ENCODE measurements at places on chromosomes 12 and 14. TPM values are rescaled to one million over a fixed set of nuclear protein-coding genes. Genes with fewer than 3 reads are reported as not detected.
A peak's percentile ranks its signal among the peaks of the same experiment; 100 is the strongest.

Gene TGFB3
- total RNA-seq: 1.7 TPM

Gene KRT2
- not detected for total RNA-seq

Gene ZFC3H1
- total RNA-seq: 28.3 TPM

Gene RTL1
- 0.07 TPM for total RNA-seq

Gene CLEC4A
- not detected for total RNA-seq

Gene KRT73
- not detected for total RNA-seq

Gene TAS2R7
- total RNA-seq: not detected

Gene SCFD1
- total RNA-seq: 79.1 TPM

Gene GSG1
- not detected for total RNA-seq

Gene SYCP3
- total RNA-seq: not detected

DNA sequence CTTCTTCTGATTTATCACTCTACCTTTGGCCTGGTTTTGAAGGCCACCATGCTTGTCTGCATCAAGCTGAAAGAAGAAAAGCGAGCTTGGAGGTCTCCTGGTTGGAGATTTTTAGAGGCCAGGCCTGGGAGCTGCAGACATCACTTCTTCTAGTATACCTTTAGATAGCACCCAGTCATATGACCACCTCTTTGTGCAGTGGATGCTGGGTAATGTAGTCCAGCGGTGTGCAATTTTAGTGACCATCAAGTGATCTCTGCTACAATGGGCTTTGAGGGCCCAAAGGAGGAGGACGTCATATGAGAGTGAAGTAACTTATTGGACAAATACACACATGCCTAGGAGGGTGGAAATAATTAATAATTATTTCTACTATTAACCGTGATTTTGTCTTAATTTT, 15.2 kb upstream of the WNT5B start:
- H3K4me3 ChIP-seq: no peak overlapping the region
- peaks cover 6% of the 10 kb centered on the region for H3K4me1 ChIP-seq
- H3K36me3 ChIP-seq: no peaks in the 10 kb centered on the region
- peaks cover 22% of the 10 kb centered on the region for H3K27me3 ChIP-seq

DNA sequence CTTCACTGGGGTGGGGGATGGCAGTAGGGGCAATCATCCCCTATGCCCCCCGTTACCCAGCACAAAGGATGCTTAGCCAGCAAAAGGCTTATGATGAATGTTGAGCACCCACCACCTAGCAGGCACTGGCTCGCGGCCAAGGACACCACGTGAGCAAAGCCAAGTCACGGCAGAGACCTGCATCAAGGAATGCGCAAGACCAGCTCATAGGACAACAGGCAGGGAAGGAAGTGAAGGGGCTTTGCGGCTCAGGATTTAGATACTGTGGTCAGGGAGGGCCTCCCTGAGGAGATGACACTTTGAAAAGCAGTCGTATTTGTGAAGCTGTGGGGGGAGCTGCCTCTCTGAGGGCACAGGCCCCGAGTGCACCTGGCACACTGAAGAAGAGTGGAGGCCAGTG, 32.8 kb downstream of the SH2B3 start:
- peak overlapping the region; percentile 94 for H3K27ac ChIP-seq
- H3K4me1 ChIP-seq: peaks cover 46% of the 10 kb centered on the region
- no peak for DNase-seq
- no peak overlapping the region for H3K4me3 ChIP-seq

DNA sequence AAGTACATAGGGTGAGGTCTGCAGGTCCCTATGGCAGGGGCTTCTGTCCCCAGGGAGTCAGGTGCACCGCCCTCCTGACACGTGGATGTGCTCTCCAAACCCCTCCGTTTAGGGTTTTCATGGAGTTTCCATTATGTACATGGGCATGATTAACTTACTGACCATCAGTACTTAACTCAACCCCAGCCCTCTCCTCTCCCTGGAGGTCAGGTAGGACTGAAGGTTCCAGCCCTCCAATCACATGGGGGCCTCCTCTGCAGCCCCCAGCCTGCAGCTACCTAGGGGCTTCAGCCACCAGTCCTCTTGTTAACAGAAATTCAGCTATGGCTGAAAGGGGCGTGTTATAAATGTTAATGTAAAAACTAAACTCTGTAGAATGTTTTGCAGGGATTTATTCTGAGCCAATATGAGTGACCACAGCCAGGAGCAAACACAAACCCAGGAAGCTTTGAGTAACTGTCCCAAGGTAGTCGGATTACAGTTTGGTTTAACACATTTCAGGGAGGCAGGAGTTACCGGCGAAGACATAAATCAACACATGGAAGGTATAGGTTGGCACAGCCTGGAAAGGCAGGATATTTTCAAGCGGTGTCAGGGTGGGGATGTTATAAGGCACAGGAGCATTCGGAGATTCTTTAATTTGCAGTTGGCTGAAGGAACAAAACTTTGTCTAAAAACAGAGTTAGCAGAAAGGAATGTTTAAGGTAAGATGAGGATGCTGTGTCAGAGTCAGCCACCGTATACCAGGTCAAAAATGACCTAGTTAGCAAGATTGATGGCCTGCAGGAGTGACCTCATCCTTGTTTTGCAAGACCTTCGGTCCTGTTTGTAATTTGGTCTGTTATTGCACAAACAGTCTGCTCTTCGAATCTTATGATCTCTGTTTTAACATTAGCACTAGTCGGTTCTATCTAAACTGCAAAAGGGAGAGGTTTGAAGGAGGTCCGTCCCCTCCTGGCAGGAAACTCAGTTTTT, 75.2 kb downstream of the TNFAIP2 start:
- no peak overlapping the region for H3K4me3 ChIP-seq
- no peak overlapping the region for H3K27ac ChIP-seq
- peaks cover 9% of the 10 kb centered on the region for H3K36me3 ChIP-seq
- peaks cover 17% of the 10 kb centered on the region for H3K27me3 ChIP-seq
- DNase-seq: no peak
- no peaks in the 10 kb centered on the region for H3K4me1 ChIP-seq

- H3K36me3 ChIP-seq: peaks cover 2% of the 10 kb centered on the region
- no peak for DNase-seq
- 0 out of 2 replicates have a peak overlapping the region, but pooled peaks have one; percentile 5 for H3K27ac ChIP-seq
- H3K4me1 ChIP-seq: peaks cover 44% of the 10 kb centered on the region
These were observed 166.1 kb upstream of the E2F7 start for GRCh38 chr12:77231501-77231918.

DNA sequence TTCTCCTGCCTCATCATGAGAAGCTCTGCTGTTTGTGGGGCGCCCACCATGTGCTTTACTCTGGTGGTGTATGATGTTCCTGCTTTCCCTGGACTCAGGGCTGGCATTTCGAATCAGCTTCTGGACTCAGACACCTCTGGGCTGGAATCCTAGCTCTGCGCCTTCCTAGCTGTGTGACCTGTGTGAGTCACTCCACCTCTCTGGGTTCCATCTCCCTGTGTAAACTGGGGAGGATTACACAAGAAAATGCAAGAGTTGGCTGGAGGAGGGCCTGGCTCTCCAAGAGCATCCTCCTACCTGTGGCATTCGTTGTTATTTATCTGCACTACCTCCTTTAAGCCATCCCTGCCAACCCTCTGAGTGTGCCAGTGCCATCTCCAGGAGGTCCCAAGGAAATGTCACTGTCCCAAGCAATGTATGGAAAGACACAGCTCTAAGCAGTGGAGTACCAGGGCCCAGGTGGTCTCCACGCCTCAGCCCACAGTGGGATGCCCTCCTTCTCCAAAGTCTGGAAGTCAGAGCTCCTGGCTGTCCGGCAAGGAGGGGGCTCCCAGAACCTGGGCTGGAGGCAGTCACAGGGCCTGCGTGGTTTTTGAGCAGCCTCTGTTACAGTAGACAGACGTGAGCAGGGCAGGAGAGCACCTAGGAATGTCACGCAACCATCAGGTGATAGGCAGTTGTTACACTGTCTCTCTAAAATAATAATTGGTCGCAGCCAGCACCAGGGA, 7.3 kb upstream of the TNFAIP2 start:
- no peak overlapping the region for H3K27ac ChIP-seq
- H3K4me3 ChIP-seq: no peak overlapping the region
- H3K27me3 ChIP-seq: peaks cover 2% of the 10 kb centered on the region
- H3K4me1 ChIP-seq: peaks cover 10% of the 10 kb centered on the region

GRCh38 chr12:27209257-27209910, 34.7 kb upstream of the STK38L start:
- H3K4me3 ChIP-seq: no peak overlapping the region
- no peaks in the 10 kb centered on the region for H3K4me1 ChIP-seq
- no peak for DNase-seq
- H3K27me3 ChIP-seq: no peaks in the 10 kb centered on the region
- no peak overlapping the region for H3K27ac ChIP-seq
- H3K36me3 ChIP-seq: no peaks in the 10 kb centered on the region

DNA sequence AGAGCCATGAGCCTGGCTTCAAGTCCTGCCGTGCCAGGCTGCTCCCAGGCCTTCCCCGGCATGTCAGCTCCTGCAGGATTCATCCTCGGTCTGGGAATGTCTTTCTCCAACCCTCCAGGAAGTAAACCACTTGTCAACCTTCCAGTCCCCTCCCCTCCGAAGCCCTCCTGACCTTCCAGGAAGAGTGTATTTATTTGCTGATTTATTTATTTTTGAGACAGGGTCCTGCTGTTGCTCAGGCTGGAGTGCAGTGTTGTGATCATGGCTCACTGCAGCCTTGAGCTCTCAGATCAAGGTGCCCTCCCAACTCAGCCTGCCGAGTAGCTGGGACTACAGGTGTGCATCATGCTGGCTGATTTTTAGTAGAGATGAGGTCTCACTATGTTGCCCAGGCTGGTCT, 24.7 kb downstream of the VSX2 start:
- H3K4me3 ChIP-seq: no peak overlapping the region
- H3K36me3 ChIP-seq: no peaks in the 10 kb centered on the region
- no peak for DNase-seq
- H3K4me1 ChIP-seq: peaks cover 15% of the 10 kb centered on the region
- H3K27ac ChIP-seq: no peak overlapping the region
- peaks cover 16% of the 10 kb centered on the region for H3K27me3 ChIP-seq

DNA sequence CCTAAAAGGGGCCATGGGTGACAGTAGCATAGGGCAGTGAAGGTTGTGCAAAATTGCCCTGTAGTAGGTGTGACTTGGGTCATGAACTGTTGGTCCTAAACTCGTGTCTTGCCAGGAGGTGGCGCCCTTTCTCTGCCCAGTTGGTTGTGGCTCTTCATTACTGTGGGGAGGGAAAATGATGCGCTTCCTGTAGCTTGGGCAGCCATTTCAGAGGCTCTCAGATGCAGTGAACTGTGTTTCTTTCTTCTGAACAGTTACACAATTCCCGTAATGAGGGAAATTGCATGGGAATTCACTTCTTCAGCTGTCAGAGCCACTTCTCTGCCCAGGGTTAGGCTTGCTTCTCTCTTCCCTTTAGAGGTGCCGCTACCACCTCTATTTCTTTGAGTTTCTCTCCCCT, 148.1 kb upstream of the NRXN3 start:
- H3K27ac ChIP-seq: no peak overlapping the region
- DNase-seq: peak; percentile 89
- peaks cover 10% of the 10 kb centered on the region for H3K4me1 ChIP-seq
- no peak overlapping the region for H3K4me3 ChIP-seq

GRCh38 chr12:93824514-93825500, 147.6 kb downstream of the CRADD start:
- no peaks in the 10 kb centered on the region for H3K36me3 ChIP-seq
- peaks cover 10% of the 10 kb centered on the region for H3K4me1 ChIP-seq
- H3K4me3 ChIP-seq: no peak overlapping the region
- no peak overlapping the region for H3K27ac ChIP-seq

- H3K27ac ChIP-seq: no peak overlapping the region
- no peak for DNase-seq
- H3K36me3 ChIP-seq: no peaks in the 10 kb centered on the region
- H3K4me1 ChIP-seq: no peaks in the 10 kb centered on the region
- H3K27me3 ChIP-seq: no peaks in the 10 kb centered on the region
- no peak overlapping the region for H3K4me3 ChIP-seq
These were observed 11.4 kb upstream of the SLC25A3 start for GRCh38 chr12:98582093-98582492.

- peak overlapping the region; percentile 57 for H3K4me3 ChIP-seq
- peak overlapping the region; percentile 34 for H3K27ac ChIP-seq
- peaks cover 18% of the 10 kb centered on the region for H3K27me3 ChIP-seq
- H3K36me3 ChIP-seq: no peaks in the 10 kb centered on the region
- DNase-seq: peak; percentile 46
These were observed 114.0 kb downstream of the PRMT8 start for GRCh38 chr12:3604748-3605586.

All from WTC11 (cell line).